ENCODE measurements at places on chromosomes 6 and 20.

DNA sequence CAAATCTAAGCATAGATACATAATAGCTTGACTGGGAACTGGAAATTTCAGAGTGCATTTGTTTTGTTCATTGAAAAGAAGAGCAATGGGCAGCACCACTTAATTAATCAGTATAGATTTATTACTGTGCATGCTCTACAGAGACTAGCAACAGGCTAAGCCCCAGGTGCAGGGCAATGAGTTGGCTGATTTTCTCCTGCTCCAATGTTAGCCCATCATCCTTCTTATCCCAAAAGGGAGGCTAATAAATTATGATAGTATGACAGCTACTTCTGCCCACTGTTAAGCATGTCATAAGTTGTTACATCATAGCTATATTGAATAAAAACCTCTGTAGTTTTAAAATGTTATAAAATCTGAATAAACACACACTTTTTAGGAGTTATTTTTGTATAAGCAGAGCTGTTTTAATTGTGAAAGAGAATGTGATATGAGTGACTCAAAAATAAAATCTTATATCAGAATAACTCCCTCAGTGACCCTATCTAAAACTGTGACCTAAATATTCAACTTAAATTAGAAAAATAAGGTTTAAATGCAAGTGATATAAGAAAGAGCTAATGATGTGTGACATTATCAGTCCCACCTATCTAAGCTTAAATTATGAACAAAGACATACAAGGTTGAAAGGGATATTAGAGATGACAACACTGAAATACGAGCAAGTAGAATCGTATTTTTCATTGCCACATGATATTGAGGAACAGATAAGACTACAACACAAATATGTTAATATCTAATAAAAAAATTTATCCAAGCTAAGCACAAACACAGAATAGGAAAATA lies 967.3 kb upstream of the ADGRB3 start:
- no peak for DNase-seq

GRCh38 chr6:110348961-110349690 lies 9.0 kb downstream of the METTL24 start:
- no peak for DNase-seq

DNA sequence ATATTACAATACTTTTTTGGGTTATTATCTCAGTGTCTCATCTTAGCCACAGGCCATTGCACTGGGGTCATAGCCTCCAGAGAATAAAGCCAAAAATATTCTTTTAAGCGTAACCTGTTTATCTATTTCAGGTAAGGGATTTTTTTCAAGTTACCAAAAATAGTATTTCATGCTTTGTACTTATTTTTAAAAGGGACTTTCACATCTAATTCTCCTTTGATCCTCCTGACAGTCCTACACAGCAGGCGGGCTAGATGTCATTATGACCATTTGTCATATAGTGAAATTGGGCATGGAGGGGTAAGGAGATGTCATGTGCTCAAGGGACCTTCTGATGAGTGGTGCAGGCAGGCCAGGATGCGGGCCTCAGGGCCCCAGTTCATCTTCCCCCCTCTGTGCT lies 68.9 kb downstream of the TBC1D7 start:
- DNase-seq: peak; percentile 21

DNA sequence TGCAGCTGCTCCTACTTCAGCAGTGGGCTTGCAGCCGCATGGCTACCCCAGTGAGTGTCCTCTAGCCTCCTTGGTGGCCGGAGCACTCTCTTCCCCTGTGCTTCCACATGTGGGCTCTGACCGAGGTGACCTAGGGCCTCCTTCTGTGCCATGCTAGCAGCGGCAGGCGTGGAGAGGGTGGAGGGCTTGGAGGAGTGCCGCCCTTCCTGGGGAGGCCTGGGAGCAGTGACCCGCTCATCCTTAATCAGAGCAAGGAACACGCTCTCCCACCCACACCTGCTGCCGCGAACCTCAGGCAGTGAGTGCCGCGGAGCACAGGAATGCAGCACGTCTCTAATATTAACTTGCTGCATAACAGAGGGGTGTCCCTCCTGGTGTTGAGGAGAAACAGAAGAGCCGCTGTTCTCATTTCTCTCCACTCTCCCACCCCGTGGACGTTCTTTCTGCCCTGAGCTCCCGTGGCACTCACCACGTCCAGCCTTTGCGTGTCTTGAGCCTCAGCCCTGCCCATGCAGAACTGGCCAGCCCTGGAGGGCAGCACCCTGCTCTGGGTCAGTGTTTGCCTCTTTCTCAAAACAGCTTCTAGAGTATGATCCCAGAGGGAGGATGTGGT lies 31.9 kb downstream of the DUSP22 start:
- no peak for DNase-seq

DNA sequence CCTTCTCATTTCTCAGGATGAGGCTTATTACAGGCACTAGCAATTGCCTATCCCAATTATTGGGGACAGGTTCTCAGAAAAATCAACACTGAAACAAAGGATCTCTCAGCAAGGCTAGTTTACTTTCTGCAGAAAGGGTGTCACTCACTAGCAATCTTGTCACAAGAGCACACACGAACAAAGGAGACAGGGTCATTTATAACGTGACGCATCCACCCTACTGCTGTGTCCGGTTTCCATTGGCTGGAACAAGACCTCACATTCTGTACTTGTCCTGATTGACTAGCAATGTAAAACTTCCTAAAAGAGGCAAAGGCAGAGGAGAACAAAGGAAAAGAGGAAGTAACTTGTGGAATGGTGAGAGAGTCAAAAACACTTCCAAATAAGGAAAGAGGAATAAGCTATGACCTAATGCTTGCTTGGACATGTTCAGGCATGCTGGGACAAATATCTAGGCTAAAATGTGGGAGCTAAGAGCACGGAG lies 160.2 kb upstream of the STXBP5 start:
- no peak for DNase-seq

DNA sequence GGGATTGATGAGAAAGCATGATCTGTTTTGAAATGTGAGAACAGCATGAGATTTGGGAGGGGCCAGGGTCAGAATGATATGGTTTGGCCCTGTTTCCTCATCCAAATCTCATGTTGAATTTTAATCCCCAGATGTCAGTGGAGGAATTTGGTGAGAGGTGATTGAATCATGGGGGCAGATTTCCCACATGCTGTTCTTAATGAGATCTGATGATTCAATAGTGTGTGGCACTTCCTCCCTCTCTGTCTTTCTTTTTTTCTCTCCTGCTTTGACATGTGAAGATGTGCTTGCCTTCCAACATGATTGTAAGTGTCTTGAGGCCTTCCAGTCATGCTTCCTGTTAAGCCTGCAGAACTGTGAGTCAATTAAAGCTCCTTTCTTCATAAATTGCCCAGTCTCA lies 1060.3 kb upstream of the CITED2 start:
- no peak for DNase-seq

- DNase-seq: no peak
Observed at GRCh38 chr6:143802833-143803565, 40.1 kb upstream of the LTV1 start.

- no peak for DNase-seq
Observed at GRCh38 chr6:71034563-71035345, 77.9 kb upstream of the B3GAT2 start.

GRCh38 chr20:58976061-58976730 lies 4.9 kb upstream of the NELFCD start:
- DNase-seq: no peak

DNA sequence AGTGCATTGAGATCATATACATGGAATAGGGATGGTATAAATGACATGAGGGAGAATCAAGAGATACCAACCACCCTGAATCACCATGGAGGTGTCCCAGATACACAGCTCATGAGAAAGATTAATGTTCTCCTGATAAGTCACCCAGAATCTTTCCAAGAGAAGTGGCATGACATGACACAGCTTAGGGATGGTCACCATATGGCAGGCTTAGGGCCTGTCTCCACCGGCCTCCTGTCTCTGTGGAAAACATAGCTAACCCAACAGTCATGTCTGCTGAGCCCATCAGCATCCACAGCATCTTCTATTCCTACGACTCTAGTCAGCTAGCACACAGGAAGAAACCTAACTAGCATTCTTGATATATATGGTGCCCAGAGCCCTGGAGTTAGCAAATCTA lies 133.3 kb downstream of the IPCEF1 start:
- DNase-seq: no peak

- no peak for DNase-seq
Observed at GRCh38 chr6:107496892-107497684, 7.2 kb downstream of the SOBP start.

DNA sequence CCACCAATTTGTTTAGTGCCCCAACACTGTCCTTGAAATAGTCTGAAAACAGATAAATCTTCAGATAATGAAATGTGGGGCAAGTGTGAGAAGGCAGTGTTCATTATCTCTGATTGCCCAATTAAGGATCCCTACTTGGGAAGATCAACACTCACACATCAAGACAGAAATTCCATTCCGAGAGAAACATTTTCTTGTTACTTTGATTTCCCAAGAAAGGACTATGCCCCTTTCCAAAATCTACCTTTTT lies 16.2 kb downstream of the HMGN4 start:
- no peak for DNase-seq

DNA sequence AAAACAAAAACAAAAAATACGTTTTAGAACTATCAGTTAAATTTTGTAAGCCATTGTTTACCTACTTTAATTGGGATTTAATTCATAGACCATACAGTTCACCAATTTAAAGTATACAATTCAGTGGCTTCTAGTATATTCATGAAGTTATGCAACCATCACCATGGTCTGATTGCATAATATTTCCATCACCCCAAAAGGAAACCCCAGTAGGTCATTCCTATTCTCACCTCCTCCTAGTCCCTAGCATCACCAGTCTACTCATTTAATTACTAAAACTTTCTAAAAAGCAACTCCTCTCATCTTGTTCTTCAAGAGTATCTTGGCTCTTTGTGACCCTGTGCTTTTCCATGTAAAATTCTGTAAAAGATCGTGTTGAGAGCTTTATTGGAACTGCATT lies 60.2 kb downstream of the ASXL1 start:
- DNase-seq: no peak

- no peak for DNase-seq
Observed at GRCh38 chr6:20877008-20877937, 343.0 kb downstream of the CDKAL1 start.

DNA sequence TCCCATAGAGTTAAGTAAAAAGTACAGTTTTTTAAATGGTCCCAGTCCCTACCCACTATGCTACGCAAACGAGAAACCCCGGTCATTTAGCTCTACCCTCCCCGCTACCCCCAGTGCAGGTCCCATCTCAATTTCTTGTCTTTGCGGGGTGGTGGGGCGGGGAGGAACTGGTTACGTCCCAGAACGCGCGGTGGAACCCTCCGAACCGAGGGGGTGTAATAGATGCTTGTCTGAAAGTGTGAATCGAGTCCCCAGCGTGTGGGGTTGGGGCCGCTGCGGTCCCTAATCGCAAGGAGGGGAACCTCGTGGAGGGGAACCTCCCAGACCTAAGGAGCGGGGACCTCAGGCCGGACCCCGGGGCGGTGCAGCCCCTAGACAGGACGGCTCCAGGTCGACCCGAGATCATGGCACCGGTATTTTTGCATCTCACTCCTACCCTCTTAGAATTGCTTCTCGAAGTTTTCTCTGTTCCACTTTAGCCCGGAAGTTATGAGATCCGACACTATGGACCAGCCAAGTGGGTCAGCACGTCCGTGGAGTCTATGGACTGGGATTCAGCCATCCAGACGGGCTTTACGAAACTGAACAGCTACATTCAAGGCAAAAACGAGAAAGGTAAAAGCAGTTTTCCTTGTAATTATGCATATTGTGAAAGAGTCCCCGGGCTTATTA lies 779 bp downstream of the HEBP2 start:
- DNase-seq: no peak

DNA sequence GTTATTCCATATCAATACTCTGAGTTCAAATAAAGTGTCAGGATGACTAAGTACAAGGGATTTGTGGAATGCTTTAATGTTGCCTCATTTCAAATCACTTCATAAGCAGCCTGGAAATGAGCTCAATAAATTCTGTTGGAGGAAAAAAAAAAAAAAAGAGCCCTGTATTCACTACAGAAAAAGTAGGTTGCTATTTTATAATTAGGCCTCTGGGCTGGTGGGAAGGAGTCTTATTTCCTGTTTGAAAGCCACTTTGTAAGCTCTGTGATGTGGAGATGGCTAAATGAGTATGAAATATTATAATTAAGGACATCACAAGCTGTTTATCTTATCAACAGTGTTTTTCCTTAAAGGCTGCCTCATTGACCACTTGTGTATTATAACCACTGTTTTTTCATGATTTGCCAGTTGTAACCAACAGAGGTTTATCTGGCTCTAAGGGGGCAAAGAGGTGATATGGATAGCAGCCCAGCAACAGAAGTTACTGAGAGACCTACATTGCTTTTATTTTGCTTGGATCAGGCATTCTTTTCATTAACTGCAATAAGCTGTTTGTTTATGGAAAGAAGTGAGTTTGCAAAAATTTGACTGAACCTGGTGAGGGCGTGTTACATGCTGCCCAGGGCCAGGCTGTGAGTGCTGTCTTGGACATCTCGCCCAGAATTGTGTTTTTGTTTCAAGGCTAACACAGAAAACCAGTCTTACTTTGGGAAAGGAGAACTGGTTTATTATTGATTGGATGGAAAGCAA lies 563.3 kb upstream of the MAP3K7 start:
- DNase-seq: no peak

DNA sequence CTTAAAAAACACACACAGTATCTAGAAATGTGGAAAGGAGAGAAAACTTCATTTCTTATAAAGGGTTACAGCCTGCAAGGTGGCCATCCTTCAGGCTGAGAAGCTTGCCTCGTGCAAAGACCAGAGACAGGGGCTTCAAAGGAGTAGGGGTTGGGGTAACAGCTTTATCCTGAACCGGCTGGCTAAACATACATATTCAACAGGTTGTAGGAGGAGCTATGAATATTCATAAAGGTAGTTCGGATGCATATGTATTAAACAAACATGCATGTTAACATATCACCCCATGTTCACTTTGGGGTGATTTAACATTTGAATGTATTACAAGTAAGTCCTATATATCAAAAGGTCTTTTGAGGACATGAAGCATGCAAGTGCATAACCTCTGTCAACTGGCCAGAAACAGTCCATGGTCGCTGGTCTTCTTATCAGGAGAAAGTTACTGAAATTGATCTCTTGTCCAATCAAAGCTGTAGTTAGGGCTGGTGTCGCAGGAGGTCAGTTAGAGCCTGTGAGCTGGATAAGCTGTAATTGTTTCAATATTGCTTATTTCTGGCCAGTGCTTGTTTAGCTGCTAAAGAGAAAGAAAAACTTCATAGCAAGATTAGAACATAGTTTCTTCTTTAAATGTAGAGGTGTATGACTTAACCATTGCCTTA lies 2.3 kb upstream of the STMND1 start:
- DNase-seq: no peak

Measured in NAMALWA (cell line).